ENCODE measurements at places on chromosomes 11 and 22.
A peak's percentile ranks its signal among the peaks of the same experiment; 100 is the strongest.

GRCh38 chr22:48721395-48721669 is 1106.3 kb downstream of the BRD1 start:
- DNase-seq: no peak

DNA sequence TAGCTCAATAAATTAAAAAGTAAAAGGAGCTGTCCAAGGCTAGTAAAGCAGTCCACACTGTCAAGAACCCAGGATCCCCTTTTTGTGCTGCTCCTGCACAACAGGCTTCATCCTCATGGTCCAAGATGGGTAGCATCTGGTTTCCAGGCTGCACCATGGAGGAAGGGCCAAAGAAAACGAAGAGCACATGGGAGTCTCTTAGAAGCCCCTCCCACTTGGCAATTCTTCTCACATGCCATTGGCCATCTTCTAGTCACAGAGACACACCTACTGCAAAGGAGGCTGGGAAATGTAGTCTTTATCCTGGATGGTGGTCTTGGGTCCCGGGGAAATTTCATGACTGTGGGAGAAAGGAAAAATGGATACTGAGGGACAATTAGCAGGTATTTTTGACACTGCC is 37.8 kb downstream of the PRR5L start:
- DNase-seq: no peak

- DNase-seq: no peak
Observed at GRCh38 chr11:87059596-87060390, 22.1 kb downstream of the TMEM135 start.

DNA sequence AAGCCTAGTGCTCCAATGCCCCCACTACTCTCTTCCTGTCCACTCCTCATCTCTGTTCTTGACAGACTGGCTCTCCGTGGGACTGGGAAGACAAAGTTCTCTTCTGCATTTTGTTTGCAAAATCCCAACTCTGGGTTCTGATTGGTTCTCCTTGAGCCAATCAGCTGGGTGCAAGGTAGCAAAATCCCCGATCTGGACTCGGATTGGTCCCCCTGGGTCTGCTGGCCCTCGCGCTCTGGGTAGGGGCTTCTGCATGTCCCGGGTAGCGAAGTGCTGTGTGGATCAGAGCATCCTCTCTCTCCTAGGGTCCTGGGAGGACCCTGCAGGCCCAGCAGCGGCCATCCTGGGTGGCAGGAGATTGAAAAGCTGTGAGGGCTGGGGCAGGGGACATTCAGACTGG is 22.3 kb upstream of the A4GALT start:
- no peak for DNase-seq

GRCh38 chr11:30312243-30312642 is 10.7 kb upstream of the ARL14EP start:
- DNase-seq: no peak

- DNase-seq: peak; percentile 14
Observed at GRCh38 chr11:2791521-2792380, 92.0 kb upstream of the KCNQ1OT1 start.

- no peak for DNase-seq
Observed at GRCh38 chr11:57131080-57131790, 50.5 kb upstream of the LRRC55 start.

DNA sequence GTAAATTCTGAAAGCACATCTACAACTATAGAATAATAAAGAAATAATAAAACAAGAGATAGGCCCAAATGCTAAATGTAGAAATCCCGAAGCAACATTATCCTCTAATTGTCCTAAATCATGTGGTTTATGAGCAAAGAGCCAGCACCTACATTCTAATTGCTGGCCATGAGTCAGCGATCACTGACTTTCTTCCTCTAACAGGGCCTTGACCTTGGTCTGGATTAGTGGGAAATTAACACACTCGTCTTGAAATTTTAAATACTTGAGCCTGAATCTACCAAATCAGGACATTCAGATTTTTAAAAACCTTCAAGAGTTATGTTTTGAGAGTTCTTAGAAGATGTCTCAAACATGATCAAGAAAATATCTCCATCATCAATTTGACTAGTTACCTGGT is 727.6 kb downstream of the METTL15 start:
- DNase-seq: no peak

DNA sequence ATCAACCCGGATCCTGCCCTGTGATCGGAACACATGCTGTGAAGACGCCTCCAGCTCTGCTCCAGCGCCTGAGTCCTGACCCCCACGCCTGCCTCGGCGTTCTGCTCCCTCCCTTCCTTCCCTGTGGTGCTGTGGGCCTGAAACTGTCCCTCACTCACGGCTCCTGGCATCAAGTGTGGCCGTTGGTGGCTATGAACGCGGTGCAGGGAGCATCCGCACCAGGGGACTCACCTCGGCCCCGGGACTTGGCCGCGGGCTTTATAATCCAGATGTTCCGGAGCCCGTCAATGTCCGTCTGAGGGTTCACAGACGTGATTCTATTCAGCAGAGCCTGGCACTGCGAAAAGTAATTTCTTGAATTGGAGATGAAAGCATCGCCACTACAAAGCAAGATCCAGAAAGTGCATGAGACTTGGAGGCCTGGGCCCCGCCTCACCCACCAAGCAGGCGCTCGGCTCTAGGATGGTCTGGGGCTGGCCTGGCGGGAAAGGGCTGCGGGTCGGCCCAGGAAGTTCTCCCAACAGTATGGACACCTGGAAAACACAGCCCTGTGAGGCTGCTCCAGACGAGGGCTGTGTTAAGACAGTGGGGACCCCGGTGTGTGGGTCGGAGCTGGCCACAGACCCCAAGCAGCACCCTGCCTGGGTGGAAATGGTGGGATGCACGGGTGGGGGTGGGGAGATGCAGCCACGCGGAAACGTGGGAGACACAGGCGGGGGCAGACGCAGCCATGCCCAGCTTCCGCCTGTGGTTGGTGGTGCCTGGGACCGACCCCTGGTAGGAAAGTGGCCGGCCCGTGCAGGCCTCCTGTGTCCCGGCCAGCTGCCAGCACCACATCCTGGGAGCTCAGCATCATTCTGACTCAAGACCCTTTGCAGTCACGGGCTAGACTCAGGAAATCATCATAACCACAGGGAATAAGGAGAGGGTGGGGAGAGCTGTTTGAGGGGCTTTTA is 21.8 kb upstream of the IL17REL start:
- DNase-seq: no peak

DNA sequence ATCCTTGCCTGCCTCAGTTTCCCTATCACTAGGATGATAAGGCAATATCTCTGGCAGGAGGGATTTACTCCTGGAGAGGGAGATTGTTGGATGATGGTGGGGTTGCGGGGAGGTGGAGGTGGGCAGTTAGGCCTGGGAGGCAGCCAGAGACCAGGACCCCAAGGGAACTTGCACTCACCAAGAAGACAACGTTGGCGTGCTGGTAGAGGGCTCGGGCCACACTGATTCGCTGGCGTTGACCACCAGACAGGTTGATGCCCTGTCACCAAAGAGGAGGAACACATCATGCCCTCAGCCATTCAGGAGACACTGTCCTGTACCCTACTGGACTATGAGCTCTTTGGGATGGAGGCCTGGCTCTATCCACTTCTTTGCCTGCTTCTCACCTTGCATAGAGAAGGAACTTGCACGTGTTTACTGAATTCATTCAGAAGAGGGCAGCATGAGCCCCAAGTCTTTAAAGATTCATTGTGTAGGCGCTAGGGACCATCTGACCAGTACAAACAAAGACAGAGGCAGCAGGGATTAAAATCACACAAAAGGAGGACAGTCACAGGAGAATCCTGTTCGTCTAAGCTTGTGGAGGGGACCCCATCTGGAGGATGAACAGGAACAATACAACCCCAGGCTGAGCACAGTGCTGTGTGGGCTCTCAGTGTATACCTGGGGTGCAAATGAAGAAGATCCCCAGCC is 24.2 kb upstream of the KCNJ11 start:
- no peak for DNase-seq

- no peak for DNase-seq
Observed at GRCh38 chr11:128262463-128263345, 324.7 kb downstream of the ETS1 start.

DNA sequence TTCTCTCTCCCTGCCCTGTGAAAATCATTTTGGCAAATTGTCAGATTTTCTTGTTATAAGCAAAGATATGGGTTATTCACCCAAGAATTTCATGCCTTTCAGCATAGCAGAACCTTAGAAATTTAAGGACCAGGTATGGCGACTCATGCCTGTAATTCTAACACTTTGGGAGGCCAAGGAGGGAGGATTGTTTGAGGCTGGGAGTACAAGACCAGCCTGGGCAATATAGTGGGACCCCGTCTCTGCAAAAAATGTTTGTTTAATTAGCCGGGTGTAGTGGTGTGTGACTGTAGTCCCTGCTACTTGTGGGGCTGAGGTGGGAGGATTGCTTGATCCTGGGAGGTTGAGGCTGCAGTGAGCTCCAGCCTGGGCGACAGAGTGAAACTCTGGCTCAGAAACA is 27.6 kb downstream of the APLP2 start:
- no peak for DNase-seq

GRCh38 chr22:24207264-24208011 is 26.2 kb downstream of the SUSD2 start:
- DNase-seq: no peak

GRCh38 chr11:36487619-36488018 is 22.5 kb downstream of the TRAF6 start:
- no peak for DNase-seq
